Right lung (tissue), 10 donors: ENCODE measurements at places on chromosomes 1 and 21.

- no peak for DNase-seq
Observed at GRCh38 chr1:37722181-37723071, 30.1 kb downstream of the CDCA8 start.

- no peak for DNase-seq
Observed at GRCh38 chr1:7609311-7609994, 161.6 kb upstream of the VAMP3 start.

- no peak for DNase-seq
Observed at GRCh38 chr1:67921725-67922489, 88.6 kb upstream of the GNG12 start.

- DNase-seq: no peak
Observed at GRCh38 chr1:193957556-193958095, 771.2 kb upstream of the B3GALT2 start.

DNA sequence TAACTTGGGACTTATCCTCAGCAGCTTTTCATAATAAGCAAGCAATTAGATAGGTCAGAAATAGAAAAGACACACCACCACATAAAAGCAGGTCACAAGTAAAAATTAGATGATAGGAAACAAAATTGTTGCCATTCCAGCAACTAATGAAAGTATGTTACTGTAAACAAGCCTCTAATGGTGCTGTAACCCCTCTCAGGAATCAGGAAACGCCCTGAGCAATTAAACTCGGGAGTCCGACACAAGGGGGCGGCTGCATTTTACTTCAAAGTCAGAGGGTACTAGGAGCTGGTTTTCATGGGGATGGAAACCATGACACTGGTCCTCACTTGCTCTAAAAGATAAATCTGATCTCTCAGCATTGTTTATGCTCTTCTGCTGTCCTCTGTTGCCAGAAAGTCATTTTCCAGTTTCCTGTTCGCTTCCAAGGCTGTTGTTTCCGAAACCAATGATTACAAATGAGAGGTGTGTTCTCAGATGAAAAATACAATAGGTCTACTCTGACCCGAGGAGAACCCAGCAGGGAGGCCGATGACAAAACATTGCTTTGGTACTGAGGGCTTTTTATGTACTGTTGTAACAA is 93.4 kb downstream of the TGFBR3 start:
- DNase-seq: no peak

DNA sequence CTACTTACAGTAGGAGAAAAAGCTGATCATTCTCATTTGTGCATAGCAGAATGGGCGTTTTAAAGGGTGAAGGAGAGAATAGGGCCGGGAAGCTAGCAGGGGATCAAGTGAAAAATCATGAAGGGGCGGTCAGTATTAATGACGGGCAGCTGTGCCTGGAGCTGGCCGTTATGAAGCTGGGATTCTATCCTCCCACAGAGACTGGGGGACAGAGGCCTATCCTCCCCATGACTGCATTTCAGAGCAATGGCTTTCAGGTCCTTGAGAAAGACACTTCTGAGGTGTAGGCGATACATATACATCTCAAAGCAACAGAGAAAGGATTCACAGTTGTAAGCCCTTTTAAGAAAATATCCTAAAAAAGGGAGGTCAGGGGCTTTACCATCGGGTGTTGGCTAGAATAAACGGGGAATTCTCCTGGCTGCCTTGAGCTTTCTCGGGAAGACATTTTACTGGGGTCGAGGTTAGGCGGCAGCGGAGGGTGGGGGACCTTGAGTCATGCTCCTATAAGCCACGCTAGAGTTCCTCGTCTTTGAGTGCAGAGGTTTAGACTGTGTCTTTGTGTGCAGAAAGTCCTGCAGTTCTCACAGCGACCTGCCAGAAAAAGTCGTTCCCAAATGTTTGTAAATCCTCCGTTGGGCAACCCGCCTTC is 559 bp upstream of the MTARC2 start:
- no peak for DNase-seq

- no peak for DNase-seq
Observed at GRCh38 chr1:117838911-117839310, 90.5 kb downstream of the GDAP2 start.

DNA sequence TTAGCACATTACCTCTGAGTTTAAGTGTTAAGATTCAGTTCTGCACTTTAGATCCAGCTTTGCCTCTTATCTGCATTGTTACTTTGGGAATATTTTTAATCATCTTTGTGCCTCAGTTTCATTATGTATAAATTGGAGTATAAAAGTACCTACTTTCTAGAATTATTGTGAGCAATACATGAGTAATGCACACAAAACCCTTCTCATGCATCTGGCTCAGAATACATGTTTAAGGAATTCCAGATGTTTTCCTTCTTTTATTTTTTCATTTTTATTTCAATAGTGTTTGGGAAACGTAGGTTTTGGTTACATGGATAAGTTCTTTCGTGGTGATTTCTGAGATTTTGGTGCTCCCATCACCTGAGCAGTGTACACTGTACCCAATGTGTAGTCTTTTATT is 14.2 kb downstream of the C8A start:
- DNase-seq: no peak

- no peak for DNase-seq
Observed at GRCh38 chr1:24540906-24541710, 14.8 kb upstream of the NCMAP start.

DNA sequence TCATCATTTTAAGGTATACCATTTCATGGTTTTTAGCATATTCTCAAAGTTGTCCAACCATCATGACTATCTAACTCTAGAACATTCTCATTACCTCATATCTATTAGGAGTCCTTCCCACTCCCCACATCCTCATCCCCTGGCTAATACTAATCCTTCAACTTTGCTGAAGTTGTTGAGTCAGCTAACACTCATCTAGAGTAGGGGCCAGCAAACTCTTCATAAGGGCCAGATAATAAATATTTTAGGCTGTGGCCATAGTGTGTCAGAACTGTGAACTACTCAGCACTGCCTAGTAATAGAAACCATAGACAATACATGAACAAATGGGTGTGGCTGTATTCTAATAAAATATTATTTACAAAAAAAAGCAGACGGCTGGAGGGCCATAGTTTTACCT is 43.0 kb downstream of the TOR3A start:
- DNase-seq: no peak

- no peak for DNase-seq
Observed at GRCh38 chr1:30887485-30888315, 20.9 kb downstream of the SDC3 start.

DNA sequence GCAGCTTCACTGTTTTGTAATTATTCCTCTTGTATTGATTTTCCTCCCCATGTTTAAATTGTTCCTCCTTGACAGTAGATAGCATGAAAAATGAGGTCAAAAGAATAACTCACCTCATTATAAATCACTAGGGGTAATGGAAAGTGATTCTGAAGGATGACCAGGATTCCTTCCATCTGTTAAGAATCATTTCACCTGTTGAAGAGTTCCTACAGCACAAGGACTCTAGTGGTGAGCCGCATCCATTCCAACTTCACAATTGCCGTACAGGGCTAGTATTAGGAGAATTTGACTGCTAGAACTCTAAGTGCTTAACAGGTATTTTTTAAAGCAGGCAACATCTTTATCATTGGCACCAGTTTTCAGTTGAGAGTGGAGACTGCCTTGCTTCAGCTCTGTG is 13.7 kb downstream of the PPP1R12B start:
- no peak for DNase-seq

DNA sequence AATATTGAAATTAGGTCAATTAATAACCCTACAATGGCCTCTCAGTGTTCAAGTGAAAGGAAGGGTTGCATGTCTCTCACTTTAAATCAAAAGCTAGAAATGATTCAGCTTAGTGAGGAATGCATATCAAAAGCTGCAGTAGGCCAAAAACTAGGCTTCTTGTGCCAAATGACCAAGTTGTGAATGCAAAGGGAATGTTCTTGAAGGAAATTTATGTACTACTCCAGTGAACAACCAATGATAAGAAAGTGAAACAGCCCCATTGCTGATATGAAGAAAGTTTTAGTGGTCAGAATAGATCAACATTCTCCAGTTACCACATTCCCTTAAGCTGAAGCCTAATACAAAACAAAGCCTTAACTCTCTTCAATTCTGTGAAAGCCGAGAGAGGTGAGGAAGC is 10.0 kb downstream of the MAEL start:
- DNase-seq: no peak
